ENCODE measurements at places on chromosomes 5 and 9.

DNA sequence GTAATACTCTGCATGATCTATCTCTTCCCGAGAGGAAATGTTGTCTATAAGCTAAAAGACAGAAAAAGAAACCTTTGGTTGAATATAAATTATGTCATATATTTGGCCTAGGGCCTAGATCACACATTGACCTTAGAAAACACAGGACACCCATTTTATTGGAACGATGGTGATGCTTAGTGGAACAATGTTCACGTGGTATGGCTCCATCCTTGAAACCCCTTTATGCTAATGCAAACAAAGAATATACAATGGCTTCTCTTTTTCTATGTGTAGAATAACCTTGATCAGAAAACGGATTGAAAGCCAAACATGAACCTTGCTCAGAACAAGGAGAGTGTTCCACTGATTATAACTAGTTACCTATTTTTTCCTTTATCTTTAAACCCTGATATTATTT, 24.5 kb downstream of the MRPS27 start:
- DNase-seq = no peak

DNA sequence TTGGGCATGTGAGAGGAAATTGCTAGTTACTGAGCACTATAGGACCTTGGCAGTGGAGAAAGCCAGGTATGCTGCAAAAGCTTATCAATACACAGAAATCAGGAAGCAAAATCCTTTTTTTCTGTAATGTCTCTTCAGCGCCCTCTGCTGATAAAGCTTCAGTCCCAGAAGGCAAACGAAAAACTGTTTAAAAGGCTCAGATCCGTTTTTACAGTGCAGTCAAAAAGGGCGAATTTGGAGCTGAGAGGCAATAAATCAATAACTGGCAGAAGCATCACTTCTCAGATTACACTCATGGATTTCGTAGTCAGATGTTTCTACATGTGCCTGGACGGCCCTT, 1.1 kb upstream of the MAN2A1 start:
- DNase-seq = no peak

DNA sequence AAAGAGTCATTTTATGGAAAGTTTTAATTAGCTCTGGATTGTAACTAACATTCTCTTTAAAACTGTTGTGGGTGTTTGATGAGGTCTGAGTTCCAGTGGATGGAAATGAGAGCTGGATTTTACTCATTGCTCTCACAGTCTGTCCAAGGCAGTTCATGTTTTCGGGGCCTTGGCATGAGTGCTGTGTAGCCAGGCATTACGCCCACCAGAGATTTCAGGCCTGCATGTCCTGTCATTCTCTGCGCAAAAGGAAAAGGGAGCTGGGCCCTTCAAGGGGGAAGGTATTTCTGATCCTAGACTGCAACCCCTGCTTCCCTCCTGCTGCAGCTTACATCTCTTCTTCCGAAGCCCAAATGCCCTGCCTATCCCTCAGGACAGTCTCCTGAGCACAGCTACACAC, 499.6 kb upstream of the TRPC7 start:
- no peak for DNase-seq

- no peak for DNase-seq
Measured at GRCh38 chr5:122354293-122354692, 42.3 kb downstream of the SNCAIP start.

DNA sequence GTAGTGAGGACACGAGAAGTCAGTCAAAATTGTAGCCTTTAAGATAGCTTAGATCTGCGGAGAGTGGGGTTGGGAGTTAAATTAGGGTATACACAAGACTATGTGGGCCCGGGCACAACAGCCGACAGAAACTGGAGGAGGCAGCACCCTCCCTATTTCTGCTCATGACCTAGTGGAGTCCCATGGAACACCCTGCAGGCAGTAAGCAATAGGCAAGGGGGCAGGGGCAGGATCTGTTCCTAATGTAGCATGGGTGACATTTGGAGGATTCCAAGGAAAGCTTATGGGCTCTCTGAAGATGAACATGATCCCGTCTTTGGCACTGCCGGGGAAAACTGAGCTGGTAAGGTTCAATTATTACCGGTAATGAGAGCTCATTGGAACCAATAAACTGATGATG, 67.0 kb downstream of the FEM1C start:
- no peak for DNase-seq

GRCh38 chr5:129361441-129362025, 98.6 kb upstream of the ADAMTS19 start:
- DNase-seq = no peak

GRCh38 chr5:133323494-133324457, 272.0 kb downstream of the HSPA4 start:
- DNase-seq = no peak

DNA sequence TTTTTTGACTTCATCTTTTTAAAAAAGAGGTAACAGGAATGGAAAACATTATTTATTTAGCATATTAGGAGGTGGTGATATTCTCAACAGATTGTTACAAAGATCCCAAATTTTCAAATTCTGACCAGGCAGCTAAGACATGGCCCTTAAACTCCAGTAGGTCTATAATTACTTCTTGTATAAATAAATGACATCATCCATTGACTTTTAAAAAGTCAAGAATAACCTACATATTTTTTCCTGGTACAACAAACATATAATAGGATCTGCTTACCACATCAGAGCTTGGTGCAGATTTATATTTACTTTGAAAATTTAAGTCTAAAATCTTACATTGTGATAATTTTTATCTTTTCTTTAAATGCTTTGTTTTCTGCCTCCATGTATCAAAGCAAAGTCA, 92.2 kb upstream of the TRPM3 start:
- no peak for DNase-seq

DNA sequence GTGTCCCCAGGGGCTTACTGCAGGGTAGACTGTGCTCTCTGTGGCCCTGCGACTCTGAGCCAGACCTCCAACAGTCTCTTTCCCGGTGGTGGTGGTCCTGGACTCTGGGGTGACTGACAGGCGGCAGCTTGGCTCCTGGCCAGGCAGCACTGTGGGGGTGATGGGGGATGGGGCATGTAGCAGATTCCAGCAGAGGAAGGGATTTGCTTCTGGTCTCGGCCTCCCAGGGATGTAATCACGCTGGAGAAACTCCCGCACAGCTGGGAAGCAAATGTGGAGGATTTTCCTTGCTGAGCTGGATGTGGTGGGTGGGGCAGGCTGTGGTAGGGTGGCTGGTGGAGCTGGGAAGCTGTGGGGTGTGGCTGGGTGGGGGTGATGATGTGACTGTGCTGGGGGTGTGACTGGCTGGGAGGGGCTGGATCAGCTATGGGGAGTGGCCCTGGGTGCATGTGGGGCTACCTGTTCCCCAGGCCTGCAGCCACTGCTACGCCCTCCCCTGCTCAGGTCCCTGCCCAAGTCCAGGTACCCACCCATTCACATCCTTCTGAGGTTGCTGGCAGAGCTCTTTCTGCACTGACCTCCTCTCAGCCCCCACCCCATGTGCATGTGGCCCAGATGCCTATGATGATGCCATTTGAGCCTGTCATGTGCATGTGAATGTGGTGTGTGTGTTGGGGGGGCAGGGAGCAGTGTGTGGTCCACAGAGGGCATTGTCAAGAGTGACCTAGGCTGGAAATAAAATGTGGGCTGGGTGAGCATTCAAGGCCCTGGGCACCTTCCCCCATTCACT, 3.8 kb downstream of the NDST1 start:
- no peak for DNase-seq

GRCh38 chr9:120892748-120893610, 16.0 kb upstream of the PHF19 start:
- DNase-seq = no peak

DNA sequence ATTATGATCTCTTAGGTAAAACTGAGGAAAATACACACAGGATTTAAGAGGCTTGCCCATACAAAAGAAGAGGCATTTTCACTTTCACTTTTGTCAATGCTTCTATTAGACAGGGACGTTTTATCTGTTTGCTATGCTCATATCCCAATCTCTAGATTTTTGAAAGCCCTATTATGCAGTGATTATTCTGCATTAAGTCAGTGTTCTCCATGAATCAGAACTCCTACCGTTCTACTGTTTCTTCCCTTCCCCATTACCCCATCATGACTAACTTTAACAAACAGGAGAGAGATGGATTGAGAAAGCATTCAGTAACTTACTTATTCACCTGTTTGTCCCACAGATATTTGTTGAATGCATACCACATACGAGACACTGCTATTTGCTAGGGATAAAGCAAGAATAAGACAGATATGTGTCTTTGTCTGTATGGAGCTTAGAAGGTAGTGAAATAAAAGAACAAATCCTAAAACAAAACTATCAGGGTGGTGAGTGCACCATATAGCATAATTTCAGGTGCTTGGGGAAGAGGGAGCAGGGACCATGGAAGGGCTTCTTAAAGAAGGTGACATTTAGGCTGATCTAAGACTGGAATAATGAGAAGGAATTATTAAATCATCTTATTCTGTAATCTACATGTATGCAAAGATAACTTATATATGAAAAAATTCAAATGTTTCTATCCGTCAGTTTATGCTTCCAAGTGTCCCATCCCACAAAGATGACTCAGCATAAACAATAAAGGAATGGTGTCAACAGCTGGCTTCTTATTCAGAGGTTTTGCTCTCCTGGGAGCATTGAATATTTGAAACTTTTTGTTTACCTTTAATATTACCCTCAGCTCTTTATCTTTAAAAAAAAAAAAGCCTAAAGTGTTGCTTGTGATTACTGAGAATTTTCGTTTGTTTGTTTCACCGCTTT, 328.1 kb downstream of the HINT1 start:
- DNase-seq = no peak

- no peak for DNase-seq
Measured at GRCh38 chr9:129428864-129429577, 191.9 kb downstream of the C9orf50 start.

GRCh38 chr5:181005791-181006190, 17.1 kb downstream of the BTNL3 start:
- DNase-seq = no peak

DNA sequence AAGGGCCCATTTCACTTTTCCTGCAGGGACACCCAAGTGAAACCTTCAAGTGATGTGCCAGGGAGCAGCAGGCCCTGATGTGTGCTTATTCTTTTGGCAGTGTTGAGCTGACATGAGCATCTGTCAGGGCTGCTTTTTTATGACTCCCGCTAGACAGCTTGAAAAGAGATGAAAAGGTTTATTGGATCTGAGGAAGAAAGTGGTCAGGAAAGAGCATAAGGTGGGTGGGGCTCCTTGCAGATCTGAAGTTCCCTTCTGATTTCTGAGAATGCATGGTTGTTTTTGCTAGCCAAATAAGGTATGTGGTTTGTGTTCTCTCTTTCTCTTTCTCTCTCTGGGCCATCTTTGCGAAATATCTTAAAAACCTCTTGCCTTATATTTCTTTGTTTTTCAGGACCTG, 316.1 kb downstream of the DMRT2 start:
- no peak for DNase-seq

DNA sequence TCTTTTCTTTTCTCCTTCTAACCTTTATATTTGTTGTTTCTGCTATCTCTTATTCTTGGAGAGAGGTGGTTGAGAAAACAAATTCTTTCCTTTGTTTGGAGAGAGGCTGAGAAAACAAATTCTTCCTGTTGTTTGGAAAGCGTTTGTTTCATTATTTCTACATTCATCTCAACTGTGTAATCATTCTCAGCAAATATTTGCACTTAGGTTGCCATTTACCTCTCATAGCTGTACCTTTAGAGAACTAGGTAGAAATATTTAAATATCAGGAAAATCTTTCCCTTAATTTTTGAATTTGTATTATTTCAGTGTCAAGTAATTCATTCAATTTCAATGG, 1824.4 kb upstream of the CDH9 start:
- DNase-seq = no peak

DNA sequence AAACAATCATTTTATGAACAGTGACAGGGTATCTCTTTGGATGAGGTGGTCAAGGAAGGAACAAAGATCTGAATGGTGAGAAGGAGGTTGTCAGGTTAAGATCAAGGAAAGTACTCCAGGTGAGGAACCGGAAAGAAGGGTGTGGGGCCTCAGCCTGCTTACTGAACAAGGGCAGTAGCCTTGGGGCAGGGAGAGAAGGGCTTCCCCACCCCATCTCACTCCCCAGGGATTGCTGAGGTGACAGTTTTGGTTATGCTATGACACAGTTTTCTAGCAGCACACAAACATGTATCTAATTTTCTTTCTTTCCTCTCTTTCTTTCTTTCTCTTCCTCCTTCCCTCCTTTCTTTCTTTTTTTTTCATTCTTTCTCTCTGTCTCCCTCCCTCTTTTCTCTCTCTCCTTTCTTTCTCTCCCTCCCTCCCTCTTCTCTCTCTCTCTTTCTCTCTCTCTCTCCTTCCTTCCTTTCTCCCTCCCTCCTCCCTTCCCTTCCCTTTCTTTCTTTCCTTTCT, 4.1 kb upstream of the HDHD3 start:
- no peak for DNase-seq

DNA sequence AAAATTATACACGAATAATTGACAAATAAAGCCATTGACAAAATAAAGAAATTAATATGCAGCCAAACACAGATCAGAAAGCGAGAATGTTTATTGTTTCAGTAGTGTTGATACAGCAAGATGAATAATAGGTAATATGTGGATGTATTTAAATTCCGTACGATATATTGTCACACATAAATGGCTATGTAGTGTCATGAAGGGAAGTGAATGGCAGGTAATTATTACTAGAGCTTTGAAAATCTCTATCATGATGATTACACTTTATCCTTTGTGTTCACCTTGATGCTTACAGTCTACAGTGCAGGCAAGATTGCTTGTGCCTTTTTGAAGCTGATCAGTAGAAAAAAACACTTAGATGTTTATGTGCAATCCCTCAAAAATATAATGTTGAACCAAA, 23.3 kb upstream of the CDH10 start:
- no peak for DNase-seq

GRCh38 chr5:39201781-39202596, 17.4 kb downstream of the FYB1 start:
- DNase-seq = no peak

GRCh38 chr5:111954516-111955395, 197.8 kb upstream of the NREP start:
- DNase-seq = no peak

GRCh38 chr5:43044181-43044914, 4.2 kb upstream of the ANXA2R start:
- no peak for DNase-seq

DNA sequence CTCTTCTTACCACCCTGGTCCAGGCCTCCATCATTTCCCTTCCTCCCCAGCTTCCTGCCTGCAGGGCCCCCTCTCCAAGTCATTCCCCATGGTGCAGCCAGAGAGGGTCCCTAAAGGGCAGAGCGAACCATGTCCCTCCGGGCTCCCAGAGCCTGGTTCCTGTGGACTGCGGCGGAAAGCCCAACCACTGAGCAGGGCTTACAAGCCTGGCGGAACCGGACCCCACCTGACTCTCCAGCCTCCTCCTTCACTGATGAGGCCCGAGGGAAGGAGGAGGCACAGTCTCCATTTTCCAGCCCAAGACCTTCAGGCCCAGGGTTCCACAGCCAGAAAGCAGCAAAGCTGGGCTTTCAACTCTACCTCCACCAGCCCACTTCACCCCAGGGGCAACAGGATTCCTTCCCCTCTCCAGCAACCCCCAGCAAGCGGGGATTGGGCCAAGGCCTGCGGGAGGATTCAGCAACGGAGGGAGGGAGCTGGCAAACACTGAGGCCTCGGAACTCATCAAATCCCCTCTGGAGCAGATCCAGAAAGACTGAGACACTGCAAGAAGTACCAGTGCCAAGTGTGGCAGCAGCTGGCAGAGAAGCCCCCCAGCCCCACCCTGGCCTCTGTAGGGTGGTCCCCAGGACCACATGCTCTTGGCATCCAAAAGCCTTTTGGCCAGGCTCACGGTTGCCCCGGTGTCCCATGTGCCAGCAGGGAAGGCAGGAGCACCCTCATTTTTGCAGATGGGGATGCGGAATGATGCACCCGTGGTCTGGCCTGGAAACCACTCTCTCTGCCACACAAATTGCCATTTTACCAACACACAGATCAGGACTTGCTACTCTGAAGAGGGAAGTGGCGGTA, 3.1 kb downstream of the FAM163B start:
- no peak for DNase-seq

- DNase-seq = no peak
Measured at GRCh38 chr5:94992325-94992724, 292.6 kb downstream of the MCTP1 start.
